Panc1 (cell line): ENCODE measurements at places on chromosomes 16 and 17.
A peak's percentile ranks its signal among the peaks of the same experiment; 100 is the strongest.

DNA sequence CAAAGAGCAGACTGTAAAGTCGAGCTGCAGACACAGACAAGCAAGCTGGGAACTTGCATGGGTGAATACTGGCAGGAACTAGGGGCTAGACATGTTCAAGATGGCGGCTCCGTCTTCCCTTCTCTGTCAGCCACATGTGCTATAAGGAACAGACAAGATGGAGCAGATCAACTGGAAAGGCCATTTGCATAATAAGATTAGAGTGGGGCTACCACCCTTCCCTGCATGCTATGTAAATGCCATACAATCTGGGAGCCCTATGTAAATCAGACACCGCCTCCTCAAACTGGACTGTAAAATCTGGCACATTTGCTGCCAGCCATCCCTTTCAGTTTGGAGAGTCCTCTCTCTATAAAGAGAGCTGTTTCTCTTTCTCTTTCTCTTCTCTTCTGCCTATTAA is 640.1 kb upstream of the CDH8 start:
- DNase-seq = no peak

DNA sequence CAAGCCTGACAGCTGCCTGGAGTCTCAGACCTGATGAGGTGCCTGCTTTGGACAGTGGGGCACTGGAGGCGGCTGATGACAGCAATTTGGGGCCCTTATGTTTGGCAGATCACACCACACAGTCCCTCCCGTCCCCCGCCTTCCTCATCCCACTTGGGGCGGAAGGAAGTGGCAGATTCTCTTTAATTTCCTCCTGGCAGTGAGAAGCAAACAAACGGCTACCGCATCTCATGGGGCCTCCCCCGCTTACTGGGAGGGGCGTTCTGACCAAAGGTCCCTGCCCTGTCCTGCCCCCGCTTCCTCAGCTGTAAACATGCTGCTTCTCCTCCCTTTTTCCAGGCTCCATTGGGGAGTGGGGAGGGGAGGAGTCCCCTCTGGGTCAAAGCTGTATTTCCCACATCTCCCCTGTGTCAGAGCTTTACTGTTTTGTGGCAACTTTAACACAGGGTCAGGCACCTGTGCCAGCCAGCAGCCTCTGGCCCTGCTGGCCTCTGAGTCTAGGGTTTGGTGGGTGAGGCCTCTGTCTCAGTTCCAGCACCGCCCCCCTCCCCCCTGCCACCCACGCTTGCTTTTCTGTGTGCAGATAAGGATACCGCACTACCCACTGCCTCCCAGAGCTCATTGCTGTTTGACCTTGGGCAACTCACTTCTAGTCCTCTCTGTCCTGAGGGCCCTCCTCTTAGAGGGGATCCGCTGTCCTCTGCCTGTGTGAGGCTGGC is 5.4 kb upstream of the NFATC3 start:
- no peak for DNase-seq

DNA sequence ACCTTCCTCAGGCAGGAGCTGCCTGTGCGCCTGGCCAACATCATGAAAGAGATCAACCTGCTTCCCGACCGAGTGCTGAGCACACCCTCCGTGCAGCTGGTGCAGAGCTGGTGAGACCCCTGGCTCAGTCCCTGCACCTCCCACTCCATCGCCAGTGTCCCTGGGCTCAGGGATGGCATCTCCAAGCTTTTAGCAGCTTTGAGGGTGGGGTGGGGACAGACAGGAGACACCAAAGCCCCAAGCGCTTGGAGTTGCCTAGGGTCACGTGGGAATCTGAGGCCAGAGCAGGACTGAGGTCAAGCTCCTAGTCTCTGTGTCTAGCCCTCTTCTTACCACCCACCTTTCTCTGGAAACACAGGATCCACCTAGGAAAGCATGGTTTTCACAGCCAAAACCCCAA is 2.3 kb downstream of the PDK2 start:
- no peak for DNase-seq

GRCh38 chr16:11658896-11659708 is 9.2 kb upstream of the SNN start:
- no peak for DNase-seq

- no peak for DNase-seq
Measured at GRCh38 chr16:66553223-66553622, 847 bp downstream of the CKLF start.

DNA sequence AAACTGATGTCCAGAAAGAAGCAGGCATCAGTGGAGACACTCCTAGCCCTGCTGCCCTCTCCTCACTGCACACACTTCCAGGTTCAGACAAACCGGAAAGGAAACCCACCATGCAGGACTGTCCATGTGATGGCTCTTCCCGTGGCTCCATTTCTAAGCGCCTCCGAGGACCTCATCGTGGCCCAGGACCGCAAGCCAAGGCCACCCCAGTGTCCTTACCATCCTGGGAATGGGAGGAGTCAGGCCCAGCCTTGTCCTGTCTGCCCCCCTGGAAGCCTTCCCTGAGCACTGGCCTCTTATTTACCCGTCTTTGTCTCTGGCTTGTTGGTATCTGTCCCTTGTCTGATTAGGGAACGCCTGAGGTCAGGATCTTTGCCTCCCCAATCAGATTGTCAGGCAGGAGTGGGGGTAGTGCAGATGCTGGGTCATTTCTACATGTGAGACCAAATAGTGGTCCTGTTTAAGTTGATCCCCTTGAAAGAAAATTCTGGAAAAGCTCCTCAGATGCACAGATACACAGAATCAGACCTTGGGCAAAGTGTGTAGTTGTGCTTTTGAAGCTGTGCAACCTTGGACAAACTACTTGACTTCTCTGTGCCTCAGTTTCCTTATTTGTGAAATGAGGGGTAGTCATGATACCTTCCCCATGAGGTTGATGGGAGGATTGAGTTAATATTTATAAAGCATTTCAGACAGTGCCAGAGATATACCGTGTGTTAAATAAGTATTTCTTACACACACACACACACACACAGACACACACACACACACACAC is 744 bp downstream of the TAC4 start:
- DNase-seq = no peak

DNA sequence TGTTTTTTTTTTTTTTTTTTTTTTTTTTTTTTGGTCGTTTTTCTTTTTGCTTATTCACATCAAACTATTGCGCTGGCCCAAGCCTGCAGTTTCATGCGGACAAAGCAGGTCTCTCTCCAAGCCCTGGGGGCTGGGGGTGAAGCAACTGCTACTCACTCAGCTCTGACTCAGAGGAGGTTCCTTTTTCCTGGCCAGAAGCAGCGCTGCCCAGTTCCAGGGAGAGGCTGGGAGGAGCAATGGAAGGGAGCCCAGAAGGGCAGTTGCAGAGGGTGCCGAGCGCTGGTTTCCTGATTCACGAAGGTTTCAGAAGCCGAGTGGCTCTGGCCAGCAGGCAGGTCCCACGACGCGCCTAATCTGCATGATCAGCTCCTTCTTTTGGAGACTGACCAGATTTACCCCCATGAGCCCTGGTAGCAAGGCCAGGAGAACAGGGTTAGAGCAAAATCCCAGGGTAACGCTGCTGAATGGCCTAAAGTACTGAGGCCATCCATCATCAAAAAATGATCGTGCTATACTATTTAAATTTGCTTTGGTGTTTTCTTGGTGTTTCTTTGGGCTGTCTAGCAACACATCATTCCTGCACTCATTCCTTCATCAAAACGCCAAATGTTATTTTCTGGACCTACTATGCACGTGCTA is 144.7 kb upstream of the SOX9 start:
- DNase-seq = peak; percentile 71

GRCh38 chr17:69078864-69079263 is 18.1 kb upstream of the ABCA9 start:
- DNase-seq = no peak

- DNase-seq = no peak
Measured at GRCh38 chr17:13374203-13375143, 227.3 kb downstream of the HS3ST3A1 start.

DNA sequence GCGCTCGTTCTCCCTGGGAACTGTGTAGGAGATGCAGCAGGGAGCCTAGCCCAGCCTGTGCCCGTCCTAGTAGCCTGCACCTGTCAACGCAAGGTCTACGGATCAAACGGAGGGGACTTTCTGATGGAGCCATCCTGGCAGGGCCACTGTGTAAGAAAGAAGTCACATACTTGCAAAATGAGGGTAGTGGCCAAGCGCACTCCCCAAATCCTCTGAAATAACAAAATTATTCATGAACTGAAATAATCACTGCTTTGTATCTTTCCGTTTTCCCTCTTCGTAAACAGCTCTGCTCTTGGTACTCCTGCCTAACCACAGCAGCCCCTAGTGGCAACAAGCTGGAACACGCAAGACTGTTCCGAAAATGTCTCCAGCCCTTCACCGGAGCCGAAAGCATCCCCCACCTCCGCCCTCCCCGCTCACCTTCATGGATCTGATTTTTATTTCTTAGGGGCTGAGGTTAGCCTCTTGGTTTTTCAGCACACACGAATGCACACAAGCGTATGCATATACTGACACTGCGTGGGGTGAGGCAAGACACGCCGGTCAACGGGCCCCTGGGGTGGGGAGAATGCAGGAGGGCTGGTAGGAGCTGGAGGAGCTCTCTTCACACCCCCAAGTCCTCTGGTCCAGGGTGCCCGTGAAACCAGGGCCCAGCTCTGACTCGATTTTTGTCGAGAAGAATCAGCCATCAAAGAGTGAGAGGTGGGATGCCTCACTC is 100.8 kb downstream of the ABCC12 start:
- DNase-seq = peak; percentile 24

DNA sequence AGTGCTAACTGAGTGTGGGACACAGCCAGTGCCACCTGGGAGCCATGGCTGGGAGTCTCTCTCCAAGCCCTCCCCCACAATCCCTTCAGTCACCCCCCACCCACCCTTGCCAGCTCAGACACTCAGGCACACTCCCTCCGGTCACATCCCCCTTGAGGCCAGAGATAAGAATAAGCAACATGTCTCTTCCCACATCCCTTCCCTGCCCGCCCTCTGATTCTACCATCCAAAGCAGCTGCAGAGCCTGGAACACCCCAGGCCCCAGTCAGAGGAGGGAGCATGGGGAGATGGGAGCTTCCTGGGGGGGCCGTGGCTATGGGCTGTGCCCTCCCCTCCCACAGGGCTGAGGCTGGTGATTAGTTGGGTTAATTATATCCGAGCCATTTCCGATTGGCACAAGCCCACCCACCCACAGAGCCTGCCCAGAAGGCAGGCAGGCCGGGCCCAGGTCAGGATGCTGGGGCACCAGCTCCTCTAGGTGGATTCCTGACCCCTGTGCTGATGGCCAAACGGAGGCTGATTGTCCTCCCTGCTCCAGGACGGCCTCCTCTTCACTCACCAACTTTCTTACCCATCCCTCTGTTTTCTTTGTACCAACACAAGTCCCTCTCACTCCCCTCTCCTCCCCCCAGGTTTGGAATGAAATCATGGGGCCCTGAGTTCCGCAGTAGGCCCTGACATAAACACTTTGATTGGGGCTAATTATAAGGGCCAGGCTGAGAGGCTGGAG is 28.6 kb upstream of the MEIOC start:
- no peak for DNase-seq

DNA sequence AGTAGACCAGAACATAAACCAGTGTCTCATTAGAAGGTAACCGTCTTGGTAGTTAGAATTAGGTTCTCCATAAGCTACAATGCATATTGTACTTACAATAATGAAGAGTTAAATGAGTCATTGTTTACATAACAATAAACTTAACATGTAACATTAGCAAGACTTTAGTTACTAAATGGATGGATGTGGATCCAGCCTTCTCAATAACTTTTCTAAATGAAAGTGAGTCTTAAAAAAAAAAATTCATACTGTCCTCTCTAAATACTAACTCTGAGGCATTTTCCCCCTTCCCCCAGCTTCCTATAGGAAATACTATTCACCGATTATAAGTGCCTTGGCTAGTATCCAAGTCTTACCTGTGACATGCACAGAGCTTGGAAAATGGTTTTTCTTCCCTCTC is 155.3 kb downstream of the CYB561 start:
- DNase-seq = no peak

- no peak for DNase-seq
Measured at GRCh38 chr17:74012465-74012864, 191.0 kb upstream of the RPL38 start.

- DNase-seq = peak; percentile 5
Measured at GRCh38 chr16:35102780-35103403, 1643.5 kb downstream of the TP53TG3F start.

GRCh38 chr17:27430882-27431491 is 25.3 kb upstream of the KSR1 start:
- no peak for DNase-seq

DNA sequence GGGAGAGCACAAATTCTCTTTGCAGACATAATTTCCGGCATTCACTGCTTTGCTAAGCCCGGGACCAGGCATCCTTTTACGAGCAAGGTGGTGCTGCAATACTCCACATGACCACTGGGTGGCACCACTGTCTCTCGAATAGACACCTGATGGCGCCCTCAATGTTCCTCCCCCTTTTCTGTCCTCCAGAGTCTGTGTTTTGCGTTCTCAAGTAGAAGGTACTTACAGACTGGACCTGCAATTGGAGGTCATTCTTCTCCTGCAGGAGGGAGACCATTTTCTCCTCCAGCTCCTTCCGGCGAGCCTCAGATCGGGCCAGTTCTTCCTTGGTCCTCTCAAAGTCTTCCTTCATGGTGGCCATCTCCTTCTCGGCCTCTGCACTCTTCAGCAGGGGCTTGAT is 45.2 kb downstream of the MYH13 start:
- DNase-seq = peak; percentile 64

DNA sequence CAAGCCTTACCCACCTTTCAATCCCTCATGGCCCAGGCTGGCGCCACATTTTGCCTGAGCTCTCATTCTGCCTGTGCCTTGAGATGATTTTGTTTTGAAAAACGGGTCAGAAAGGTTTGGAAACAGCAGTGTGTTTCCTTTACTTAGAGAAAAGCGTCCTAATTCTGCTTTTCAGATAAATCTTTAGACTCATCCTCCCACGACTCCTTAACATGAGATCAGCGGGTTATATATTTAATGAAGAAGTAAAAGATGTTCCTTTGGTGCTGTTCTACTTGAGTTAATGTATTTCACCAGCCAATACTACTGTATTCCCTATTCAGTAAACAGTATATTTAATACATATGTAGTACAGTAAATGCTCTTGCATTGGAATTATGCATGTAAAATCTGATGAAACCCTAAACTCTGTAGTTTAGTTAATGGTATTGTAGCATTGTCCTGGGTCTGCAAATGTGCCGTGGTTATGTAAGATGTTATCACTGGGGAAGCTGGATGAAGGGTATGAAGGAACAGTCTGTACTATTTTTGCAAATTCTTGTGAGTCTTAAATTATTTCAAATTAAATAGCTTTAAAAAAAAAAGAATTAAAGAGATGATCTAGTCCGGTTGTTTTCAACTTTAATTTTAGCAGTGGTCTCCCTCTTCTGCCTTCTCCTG is 199.4 kb upstream of the CACNG5 start:
- no peak for DNase-seq

DNA sequence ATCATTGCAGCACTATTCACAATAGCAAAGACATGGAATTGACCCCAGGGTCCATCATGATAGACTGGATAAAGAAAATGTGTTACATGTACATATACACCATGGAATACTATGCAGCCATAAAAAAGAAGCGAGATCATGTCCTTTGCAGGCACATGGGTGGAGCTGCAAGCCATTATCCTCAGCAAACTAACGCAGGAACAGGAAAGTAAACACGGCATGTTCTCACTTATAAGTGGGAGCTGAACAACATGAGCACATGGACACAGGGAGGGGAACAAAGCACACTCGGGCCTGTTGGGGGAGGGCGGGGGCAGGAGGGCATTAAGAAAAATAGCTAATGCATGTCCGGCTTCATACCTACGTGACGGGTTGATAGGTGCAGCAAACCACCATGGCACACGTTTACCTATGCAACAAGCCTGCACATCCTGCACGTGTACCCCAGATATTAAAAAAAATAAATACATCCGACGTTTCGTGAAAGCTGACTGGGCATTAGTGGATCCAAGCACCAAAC is 28.9 kb downstream of the ZNF778 start:
- DNase-seq = no peak
